ENCODE measurements at places on chromosomes 7 and 10.

GRCh38 chr10:5496261-5497250 is 2.8 kb downstream of the CALML5 start:
- no peak for DNase-seq

GRCh38 chr7:82204694-82205093 is 238.9 kb downstream of the CACNA2D1 start:
- peak; percentile 2 for DNase-seq

- no peak for DNase-seq
Measured at GRCh38 chr7:121160150-121161008, 168.4 kb upstream of the WNT16 start.

DNA sequence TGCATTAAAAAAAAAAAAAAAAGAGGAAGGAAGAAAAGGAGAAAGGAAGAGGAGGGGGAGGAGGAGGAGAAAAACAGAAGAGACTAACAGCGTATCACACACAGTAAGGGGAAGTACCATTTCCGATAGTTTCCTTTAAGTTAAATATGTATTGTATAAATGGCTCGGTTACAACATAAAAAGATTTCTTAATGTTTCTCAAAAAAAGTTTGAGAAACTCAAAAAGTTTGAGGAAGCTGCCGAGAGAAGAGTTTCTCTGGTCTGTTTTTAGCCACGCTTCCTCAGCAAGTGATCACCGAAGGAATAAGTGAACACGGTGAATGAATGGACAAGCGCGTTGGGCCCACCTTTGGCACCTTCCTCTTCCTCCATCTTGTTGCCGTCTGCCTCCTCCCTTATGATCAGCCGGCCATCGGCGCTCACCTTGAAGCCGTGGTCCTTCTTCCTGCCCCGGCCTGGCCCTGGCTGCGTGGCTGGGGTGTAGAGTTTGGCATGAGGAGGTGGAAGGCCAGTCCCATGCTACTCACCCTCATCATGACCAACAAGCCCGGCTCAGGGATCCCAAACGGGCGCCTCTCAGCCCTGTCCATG is 31.3 kb upstream of the FRAT2 start:
- no peak for DNase-seq
